Stromal cell of bone marrow (primary cell): ENCODE measurements at places on chromosomes 5 and 9.
A peak's percentile ranks its signal among the peaks of the same experiment; 100 is the strongest.

DNA sequence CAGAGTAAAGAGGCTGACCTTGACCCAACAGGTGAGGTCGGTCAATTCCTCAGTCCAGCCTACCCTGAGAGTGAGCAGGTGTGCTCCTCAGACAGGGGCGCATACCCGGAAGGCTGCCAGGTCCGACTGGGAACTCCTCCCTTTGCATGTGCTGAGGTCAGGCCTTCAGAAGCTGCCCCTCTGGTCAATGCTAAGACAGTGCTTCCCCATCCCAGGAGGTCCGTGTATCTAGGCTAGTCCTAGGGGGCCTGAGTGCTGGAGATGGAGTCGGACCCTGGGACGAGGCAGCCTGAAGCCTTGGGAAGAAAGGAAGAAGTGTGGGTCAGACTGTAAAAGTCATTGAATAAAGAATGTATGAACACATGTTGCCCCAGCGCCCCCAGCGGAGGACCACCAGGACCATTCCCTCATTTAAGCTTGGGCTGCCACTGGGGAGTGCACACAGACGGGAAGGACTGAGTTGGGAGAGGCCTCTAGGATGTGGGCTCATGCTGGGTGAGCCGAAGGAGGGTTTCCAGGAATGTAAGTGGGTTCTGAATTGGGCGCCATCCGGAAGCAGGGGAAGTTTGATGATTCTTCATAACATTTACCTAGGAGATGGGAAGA lies 41.0 kb upstream of the GFPT2 start:
- no peak for DNase-seq

GRCh38 chr5:126373375-126374108 lies 49.7 kb upstream of the GRAMD2B start:
- no peak for DNase-seq

GRCh38 chr5:60295423-60295822 lies 401.9 kb upstream of the PDE4D start:
- peak; percentile 13 for DNase-seq

DNA sequence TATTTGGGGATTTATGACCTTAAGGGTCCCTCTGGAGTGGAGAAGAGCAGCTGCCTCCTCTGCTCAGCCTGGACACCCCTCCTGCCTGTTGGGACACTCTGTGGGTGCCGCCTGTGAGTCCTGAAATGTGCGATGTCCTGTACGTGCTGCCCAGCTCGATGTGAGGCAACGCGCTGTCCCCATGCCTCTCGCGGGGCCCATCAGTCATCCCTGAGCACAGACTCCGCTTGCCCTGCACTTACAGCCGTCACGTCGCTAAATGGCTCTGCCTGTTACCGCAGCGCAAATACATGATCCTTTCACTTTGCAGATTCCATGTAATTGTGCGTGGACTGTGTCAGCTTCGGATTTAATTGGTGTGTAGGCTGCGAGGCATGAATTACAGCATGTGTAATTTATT lies 27.1 kb downstream of the IRX4 start:
- DNase-seq, result no peak

DNA sequence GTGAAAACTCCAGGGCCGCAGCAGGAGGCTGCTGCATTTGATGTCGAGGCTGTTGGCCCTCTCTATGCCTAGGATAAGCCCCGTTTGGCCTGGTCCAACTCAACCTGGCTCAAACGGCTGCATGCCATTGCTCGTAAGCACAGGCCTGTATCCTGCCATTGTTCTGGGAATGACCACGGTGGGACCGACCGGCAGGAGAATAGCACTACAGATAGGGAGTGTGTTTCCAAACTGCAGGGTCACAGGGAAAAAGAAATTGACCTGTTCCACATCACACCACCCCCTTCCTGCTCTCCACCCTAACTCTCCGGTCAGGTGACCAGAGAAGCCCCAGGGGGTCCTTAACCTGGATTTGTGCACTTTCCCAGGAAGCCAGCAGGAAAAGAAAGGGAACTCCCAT lies 278.7 kb upstream of the KLF4 start:
- DNase-seq, result no peak

- DNase-seq, result no peak
These were observed 56.5 kb downstream of the TRIP13 start for GRCh38 chr5:949275-949543.

DNA sequence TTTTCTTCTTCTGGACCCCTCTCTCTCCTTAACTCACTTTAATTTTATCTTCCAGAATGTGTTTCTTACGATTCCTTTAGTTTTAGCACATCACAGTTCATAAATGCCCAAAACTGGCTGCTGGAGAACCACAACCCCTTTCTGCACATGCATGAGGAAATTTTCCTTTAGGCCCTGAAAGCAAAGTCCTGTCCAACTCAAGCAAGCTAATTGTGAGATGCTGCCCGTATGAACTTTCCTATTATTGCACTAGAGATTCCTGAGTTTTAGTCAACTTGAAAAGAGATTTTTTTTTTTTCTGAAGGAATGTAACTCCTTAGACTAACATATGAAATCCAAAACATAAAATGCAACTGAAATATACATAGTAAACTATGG lies 52.1 kb upstream of the DAB2 start:
- DNase-seq, result no peak

DNA sequence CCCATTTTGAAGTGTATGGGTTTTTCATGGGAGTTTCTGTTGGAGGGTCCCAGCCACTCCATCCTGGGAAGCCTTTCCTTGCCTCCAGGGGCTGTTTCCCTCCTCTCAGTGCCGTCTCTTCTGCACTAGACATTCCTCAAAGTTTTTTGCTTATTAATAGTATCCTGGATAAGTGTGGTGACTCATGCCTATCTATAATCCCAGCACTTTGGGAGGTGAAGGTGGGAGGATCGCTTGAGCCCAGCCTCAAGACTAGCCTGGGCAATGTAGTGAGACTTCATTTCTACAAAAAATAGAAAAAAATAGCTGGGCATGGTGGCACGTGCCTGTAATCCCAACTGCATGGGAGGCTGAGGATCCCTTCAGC lies 43.1 kb downstream of the RALGPS1 start:
- no peak for DNase-seq
